ENCODE measurements at places on chromosomes 7 and 10.

DNA sequence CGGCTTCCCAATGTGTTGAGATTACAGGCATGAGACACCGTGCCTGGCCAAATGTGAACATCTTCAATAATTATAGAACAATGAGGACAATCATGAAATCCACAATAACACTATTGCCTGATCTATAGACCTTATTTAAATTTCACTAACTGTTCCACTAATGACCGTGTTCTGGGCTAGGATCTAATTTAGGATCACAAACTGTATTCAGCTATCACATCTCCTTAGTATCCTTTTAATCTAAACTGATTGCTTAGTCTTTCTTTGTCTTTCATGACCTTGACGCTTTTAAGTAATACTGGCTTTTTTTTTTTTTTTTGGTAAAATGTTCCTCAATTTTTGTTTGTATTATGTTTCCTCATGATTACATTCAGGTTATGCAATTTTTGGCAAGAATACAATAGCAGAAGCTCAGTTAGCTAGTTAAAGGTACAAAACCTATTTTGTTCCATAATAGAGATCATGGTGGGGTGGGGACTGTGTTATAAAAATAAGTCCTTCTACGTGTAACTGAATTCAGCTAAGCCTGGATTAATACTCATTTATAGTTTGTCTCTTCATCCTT lies 158.4 kb downstream of the AOAH start:
- no peak for DNase-seq

DNA sequence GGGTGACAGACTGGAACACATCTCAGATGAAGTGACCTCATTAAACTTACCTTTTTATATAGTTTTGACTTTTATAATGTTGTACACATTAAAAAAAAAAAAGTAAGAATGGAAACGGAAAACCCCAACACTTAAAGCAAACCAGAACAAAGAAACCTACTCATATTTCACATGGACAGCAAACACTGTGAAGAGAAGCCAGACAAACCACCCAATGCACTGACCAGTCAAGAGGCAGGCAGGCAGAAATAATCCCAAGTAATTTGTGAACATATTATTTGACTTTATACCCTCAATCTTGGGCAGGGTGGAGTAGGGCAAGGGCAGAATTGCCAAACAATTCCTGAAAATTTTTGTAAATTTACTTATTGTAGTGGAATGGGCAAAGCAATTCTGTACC lies 39.8 kb downstream of the WAPL start:
- no peak for DNase-seq

GRCh38 chr10:2813286-2813685 lies 254.1 kb upstream of the PFKP start:
- DNase-seq, result no peak

- no peak for DNase-seq
Observed at GRCh38 chr7:55032069-55032699, 13.4 kb downstream of the EGFR start.

DNA sequence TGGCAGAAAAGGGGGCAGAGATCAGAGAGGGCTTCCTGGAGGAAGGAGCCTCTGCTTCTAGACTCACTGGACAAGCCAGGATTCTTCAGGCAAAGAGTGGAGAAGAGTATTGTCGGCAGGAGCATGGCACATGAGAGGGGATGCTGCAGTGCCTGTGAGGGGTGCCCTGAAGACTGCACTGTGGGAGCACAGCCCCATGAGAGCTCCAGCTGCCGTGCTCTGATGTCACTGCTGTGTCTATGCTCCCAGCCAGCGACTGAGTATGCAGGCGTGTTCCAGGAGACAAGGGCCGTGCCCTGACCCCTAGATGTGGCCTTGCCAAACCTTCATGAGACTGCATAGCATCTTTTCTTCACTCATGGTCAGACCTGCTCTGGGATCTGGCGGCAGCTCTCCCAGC lies 339.1 kb downstream of the RPS24 start:
- no peak for DNase-seq

- DNase-seq, result peak; percentile 93
Observed at GRCh38 chr7:151744656-151745638, 132.0 kb downstream of the PRKAG2 start.

DNA sequence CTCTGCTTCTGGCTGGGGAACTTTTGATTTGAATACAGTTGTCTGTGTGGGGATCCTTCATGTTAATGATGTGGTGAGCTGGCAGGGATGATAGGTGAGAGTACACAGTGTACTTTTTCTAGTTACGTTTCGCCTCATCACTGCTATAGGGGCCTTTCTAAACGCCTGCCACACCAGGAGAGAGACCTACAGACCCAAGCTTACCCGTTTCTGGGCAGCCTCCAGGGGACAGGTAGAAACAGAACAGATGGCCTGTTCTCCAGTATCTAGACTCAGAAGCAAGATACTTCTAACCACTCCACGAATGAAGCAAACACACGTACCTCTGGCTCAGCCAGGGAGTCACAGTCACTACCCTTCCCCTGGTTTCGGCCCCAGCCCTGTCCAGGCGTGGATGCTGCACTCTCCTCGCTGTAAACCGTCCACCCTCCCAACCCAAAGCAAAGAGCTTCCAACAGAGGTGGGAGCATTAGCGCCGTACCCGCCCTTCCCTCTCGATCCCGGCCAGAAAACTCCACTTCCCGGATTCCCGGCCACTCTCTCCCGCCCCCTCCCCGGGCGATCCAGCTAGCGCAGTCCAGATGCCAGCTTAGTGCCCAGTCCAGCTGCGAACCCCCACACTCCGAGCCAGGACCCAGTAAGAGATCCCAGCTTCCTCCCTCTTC lies 1.2 kb downstream of the CCDC6 start:
- DNase-seq, result peak; percentile 39

GRCh38 chr10:85621562-85621961 lies 745.0 kb downstream of the GRID1 start:
- no peak for DNase-seq

DNA sequence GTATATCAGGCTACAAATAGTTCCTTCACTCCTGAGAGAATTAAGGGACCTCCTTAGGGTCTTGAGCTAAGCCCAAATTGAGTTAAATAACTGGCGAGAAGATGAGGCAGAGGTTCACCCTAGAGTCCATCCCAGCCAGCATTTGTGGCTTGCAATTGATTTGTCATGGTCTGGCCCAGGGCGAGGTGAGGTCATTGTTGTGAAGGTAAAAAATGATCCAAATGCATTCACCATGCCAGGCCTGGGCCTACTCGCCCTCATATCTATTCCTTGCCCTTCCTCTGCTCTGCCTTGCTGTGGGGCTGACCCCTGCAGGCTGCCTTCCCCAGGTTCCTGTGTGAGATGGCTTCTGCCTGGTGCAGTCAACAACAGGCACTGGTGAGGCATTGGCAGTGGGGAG lies 207.2 kb downstream of the ZNF365 start:
- no peak for DNase-seq

DNA sequence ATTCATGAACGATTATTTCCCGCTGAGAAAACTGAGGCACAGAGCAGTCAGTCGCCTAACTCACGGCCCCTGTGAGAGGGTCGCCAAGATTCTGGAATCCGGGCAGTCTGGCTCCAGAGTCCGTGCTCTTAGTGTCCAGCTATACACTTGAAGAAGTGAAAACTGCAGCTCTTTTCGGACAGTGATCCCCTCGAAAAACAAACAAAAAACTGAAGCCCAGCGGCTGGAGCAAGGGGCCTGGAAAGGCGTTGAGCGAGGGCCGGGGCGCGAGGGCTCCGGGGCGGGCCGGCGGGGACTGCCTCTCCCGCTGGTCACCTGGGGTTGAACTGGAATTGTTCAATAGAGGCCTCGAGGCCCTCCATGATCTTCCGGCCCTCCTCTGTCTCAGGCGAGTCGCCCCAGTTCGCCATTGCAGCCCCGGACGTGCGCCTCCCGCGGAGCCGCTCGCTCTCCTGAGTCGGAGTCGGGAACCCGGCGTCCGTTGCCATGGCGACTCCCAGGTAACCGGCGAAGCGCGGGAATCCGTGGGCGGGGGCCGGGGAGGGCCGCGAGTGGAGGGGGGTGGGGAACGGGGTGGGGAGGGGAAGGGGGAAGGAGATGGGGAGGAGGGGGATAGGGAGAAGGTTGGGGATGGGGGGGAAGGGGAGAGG lies 881 bp downstream of the C10orf67 start:
- DNase-seq, result no peak

- no peak for DNase-seq
Observed at GRCh38 chr10:84412482-84412881, 84.1 kb downstream of the CCSER2 start.

Measured in ACHN (cell line).